Umbilical cord (tissue), 2 donors: ENCODE measurements at places on chromosomes 7 and 10.
A peak's percentile ranks its signal among the peaks of the same experiment; 100 is the strongest.

DNA sequence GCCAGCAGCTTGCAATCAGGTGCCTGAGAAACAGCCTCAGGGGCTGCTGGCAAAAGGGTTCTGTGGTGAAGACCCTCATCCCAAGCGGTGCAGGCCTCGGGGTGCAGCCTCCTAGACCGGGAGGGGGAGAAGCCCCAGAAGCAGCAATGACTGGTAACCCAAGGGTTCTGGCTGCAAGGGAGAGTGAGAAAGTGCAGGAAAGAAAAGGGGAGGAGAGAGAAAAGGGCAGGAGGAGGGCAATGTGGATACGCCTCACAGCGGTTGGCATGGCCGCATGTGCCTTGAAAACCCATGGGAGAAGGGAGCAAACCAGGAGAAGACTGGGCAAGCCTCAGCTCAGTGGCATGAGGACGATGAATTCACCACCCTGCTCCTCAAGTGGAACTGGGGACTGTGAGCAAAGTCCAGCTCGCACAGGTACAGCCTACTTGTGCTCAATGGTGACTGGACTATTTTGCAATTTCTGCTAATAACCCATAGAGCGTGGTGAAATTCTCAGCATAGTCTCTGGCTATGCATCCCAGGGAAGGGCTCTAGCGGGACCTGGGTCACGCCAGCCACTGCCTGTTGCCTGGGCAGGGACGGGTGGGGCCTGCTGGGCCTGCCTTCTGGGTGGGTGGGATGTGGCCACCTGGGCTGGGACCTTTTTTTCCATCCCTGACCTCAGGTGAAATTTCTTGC, 6.2 kb downstream of the CLRN3 start:
- no peak for DNase-seq

DNA sequence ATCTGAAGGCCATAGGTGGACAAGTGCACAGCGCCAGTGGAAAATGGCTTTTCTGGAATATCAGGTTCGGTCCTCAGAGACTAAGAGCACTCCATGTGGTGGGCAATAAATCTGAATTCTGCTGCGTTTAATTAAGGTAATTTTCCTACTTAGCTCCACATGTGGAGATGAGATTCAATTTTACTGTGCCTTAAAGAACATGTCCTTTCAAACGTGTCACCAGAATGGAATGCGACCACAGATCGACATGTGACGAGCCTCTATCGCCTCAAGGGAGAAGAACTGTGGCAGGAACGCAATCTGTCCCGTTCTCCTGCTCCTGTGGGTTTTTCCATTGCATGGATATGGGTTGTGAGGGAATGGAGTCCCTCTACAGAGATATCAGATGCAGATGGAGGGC, 205.3 kb upstream of the ZNF32 start:
- DNase-seq, result no peak

- DNase-seq, result no peak
These were observed 98.0 kb upstream of the ZNF722 start for GRCh38 chr7:63900394-63901203.

- DNase-seq, result no peak
These were observed 116.4 kb downstream of the ITGB8 start for GRCh38 chr7:20447021-20447650.

DNA sequence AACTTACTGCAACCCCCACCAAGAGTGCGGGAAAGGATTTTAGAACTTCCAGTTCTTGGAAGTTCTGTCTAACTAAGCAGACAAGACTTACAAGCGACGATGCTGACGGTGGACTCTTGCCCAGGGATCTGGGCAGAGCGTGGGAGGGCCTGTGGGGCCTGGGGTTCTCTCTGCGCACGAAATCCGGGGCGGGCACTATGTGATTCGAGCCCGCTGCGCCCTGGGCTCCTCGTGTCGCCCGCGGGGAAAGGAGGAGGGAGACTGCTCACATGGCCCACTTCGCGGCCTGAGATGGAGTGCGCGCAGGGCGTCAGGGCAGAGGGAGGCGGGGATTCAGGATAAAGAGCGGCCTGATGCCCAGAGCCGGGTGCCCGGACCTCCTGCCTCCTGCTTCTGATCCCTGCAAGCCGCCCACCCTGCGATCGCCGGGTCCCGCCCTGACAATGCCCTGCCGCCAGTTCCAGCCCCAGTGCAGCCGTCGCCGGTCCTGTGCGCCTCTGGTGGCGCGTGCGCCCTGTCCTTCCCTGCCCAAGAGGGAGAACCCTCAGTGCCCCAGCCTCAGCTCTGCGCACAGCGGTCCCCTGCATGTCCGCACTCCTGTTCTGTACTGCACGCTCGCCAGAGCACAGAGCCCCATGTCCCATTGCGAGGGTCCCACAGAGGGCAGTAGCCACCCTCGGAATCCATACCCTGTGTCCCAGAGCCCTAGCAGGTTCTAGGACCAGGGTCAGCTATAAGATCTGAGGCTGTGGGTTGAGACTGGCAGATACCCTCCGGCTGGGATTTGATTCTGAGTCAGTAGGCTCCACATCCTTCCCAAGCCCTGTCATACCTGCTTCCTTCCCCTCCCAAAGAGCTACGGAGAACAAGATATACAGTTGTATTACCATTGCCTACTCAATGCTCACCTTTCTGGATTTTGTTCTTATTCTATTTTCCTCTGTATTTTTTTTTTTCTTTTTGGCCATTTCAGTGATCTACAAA, 99.4 kb upstream of the TMEM106B start:
- DNase-seq, result peak; percentile 86

- DNase-seq, result peak; percentile 94
These were observed 148.9 kb downstream of the PARD3 start for GRCh38 chr10:34666008-34666704.

DNA sequence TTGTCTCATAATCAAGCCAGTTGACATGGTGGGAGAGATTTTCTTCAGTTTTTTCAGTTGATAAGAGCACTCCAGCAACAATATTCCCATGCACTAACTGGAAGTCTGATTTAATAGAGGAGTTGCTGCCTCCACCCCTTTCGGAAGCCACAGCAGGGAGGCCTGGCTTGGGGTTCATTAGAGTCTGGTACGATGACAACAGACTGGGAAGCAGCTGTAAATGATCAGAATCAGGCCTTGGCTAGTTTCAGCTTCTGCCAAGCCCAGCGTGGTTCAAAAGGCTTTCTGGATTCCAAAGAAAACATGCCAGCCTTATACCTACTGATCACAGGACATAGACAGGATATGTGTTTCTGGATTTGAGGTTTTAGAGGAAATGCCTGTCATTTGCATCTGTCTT, 274.0 kb downstream of the CSTF2T start:
- DNase-seq, result no peak

GRCh38 chr7:37786741-37787569, 61.4 kb upstream of the NME8 start:
- no peak for DNase-seq

GRCh38 chr10:60853107-60853506, 74.8 kb downstream of the CDK1 start:
- DNase-seq, result no peak

- no peak for DNase-seq
These were observed 47.8 kb upstream of the NKX2-3 start for GRCh38 chr10:99484626-99485581.

DNA sequence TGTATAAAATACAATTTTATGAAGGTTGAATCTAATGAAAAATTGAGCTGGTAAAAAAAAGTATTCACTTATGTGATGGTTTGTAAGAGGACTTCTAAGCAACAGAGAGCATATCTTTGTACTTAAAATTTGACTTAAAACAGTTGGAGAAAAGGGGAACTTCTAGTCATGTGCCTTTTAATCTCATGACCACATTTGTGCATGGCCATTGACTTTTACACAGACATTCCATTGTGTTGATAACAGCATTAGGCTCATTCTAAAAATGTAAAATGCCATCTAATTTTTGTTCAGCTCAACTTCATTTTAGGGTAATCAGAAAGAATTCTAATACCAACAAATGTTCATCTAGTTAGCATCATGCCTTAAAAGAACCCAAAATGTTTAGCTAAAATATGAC, 119.9 kb downstream of the HPSE2 start:
- no peak for DNase-seq
